Skin of body (tissue), 3 donors: ENCODE measurements at places on chromosomes 7 and 10.

DNA sequence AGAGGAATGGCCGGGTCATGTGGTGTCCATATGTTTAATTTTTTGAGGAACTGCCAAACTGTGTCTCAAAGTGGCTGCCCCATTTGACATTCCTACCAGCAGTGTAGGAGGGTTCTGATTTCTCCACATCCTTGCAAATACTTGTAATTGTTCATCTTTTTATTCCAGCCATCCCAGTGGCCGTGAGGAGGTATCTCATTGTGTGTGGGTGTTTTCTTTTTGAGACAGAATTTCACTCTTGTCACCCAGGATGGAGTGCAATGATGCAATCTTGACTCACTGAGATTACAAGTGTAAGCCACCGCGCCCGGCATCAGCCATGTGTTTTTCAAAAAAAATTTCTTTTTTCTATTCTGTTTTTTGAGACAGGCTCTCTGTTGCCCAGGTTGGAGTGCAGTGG, 38.7 kb upstream of the DLG5 start:
- DNase-seq: peak; percentile 75

DNA sequence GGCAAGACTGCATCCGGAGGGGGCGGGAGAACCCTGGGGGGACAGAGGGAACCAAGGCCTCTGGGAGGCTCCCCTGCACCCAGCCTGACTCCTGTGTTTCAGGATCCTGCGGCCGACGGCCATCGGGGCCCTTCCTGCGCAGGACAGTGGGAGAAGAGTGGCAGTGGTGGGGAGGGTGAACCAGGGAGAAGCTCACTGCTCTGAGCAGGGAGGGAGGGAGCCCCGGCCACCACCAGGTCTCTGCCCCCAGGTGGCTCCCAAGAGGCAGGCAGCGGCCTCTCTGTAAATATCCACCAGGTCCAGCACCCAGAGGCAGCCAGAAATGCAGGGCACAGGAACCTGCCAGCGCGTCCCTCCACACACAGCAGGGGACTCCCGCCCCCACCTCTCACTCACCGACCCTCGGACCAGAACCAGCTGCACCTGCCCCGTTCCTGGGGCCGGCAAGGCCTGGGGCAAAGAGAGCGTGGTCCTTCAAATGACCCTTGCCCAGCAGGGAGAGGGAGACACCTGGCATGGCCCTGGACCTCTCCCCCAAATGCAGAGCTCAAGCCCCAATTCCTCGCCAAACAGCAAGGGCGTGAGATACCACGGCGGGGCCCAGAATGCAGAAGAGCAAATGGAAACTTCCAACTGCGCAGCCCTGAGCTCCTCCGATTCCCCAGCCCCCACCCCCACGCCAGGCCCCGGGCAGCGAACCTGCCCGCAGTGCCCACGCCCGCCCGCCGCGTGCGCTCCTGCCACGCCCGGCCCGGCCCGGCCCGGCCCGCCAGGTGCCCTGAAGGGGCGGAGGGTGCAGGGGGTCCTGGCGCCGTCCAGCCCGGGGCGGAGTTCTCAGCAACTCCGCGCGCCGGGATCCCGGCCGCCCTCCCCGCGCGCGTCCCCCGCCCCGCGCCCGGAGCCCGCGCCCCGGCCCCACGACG, 805 bp downstream of the RASGEF1A start:
- DNase-seq: no peak

DNA sequence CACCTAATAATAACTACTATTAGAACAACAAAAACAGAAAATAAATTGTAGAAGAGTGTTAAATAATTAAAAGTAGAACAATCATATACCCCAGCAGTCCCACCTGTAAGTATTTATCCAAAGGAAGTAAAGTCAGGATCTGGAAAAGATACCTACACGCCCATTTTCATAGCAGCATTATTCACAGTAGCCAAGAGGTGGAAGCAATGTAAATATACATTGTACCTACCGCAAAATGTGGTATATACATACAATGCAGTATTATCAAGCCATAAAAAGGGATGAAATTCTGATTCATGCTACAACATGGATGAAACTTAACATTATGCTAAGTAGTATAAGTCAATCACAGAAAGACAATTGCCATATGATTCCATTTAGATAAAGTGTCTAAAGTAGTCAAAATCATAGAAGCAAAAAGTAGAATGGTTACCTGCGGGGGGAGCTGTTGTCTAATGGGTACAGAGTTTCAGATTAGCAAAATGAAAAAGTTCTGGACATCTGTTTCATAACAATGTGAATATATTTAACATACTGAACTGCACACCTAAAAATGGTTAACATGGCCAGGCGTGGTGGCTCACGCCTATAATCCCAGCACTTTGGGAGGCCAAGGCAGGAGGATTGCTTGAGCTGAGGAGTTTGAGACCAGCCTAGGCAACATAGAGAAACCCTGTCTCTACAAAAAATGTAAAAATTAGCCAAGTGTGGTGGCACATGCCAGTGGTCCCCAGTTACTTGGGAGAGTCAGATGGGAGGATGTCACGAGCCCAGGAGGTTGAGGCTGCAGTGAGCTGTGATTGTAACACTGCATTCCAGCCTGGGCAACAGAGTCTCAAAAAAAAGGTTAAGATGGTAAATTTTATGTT, 6.0 kb upstream of the TMED4 start:
- peak; percentile 36 for DNase-seq

DNA sequence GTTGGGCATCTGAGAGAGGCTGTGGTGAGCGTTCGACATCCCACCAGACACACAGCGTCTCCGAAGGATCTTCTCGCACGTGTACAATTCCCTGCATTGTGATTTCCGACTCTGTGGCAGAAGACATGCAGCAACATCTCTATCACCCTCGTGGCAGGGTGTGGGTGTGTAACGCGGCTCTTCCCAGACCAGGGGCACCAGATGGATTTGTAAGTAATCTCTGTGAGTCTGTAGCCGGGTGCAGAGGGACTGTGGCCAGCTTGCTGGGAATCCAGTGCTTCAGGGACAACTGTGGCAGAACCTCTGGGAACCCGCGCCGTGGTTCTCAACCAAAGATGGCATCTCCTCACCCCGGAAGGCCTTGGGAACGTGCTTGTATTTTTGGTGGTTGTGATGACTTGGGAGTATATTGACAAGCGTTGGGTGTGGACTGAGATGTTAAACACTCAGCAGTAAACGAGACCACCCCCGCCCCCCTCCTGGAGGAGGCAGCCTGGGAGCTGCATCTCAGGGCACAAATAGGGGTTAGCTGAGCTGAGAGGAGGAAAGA, 21.2 kb downstream of the FOXL3 start:
- DNase-seq: no peak

- DNase-seq: no peak
Measured at GRCh38 chr7:45980181-45980905, 59.3 kb upstream of the IGFBP3 start.

GRCh38 chr10:123997486-123998196, 95.8 kb downstream of the CHST15 start:
- no peak for DNase-seq

DNA sequence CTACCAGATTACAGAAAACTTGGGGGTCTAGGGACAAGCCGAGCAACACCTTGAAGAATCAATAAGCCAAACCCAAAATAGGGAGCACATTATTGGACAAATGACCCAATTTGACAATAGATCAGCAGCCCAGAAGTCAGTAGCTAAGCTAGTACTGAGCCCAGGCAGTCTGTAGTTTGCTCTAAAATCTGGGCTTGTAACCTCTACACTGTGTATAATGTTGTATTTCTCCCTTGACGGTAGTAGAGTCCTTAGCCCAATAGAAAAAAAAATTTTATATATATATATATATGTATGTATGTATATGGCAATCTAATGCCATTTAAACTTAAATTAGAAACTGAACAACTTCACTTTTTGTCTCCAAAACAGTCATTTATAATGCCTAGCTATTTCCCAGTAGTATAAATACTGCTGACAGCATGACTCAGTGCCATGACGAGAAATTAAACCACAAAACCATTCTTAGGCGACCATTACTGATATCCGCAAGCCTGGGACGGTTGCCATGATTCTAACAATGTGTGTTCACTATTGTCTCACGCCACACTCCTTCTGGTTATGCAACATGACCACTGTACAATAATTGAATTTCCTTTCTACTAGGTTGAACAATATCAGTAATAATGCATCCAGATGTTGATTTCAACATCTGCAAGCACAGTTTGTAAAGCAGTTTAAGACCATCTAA, 110.5 kb downstream of the IPMK start:
- DNase-seq: peak; percentile 36

GRCh38 chr7:11343818-11344413, 370.2 kb downstream of the PHF14 start:
- DNase-seq: peak; percentile 24

DNA sequence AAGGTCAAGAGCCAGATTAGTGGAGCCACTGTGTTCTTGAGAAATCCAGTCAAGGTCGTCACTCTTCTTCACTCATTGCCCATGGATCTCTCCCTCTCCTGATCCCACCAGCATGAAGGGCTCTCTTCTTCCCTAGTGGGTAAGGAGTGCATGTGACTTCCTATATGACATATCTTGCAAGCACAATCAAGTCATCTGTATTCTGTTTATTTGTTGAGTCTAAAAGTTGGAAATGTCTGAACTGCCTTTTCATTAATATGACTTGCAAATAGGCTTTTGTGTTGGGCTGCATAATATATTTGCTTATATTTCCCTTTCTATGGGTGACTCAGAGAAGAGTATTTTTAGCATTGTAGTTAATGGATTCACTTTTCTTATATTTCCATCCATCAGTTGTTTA, 313.7 kb upstream of the KMT2E start:
- DNase-seq: no peak

- no peak for DNase-seq
Measured at GRCh38 chr10:88530629-88531391, 52.3 kb downstream of the RNLS start.

GRCh38 chr10:35699848-35700486, 57.9 kb upstream of the FZD8 start:
- no peak for DNase-seq

- no peak for DNase-seq
Measured at GRCh38 chr7:134731616-134732015, 47.8 kb upstream of the CALD1 start.

- peak; percentile 55 for DNase-seq
Measured at GRCh38 chr10:78831461-78831860, 237.3 kb upstream of the ZMIZ1 start.

GRCh38 chr7:469563-469961, 50.1 kb downstream of the PDGFA start:
- DNase-seq: no peak

DNA sequence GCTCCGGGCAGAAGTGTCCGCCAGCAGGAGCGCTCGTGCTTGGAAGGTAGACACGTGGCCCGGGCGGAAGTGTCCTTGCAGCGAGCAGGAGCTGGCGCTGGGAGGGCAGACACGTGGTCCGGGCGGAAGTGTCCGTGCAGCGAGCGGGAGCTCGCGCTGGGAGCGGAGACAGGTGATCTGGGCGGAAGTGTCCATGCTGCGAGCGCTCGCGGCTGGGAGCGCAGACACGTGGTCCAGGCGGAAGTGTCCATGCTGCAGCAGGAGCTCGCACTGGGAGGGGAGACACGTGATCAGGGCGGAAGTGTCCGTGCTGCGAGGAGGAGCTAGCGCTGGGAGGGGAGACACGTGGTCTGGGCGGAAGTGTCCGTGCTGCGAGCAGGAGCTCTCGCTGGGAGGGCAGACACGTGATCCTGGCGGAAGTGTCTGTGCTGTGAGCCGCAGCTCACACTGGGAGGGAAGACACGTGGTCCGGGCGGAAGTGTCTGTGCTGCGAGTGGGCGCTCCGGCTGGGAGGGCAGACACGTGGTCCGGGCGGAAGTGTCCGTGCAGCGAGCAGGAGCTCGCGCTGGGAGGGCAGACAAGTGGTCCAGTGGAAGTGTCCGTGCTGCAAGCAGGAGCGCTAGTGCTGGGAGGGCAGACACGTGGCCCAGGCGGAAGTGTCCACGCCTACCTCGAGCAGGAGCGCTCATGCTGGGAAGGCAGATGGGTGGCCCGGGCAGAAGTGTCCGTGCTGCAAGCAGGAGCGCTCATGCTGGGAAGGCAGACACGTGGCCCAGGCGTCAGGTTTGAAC, 41.1 kb upstream of the PRKAR1B start:
- no peak for DNase-seq

GRCh38 chr10:12279281-12279680, 70.1 kb upstream of the CAMK1D start:
- no peak for DNase-seq

GRCh38 chr7:122027058-122027457, 117.0 kb downstream of the AASS start:
- DNase-seq: no peak

DNA sequence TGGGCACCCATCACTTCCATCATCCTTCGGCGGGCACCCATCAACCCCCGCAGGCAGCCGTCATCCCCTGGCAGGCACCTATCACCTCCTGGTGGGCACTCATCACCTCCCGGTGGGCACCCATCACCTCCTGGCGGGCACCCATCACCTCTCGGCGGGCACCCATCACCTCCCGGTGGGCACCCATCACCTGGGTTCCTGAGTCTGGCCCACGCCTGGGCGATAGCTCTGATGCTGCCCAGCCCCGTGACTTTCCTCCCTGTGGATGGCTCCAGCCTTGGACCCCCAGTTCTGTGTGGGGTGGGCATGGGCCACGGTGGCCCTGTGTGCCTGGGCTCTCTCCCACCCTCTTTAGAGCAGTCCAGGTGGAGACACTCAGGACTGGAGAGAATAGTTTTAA, 29.0 kb downstream of the PFKFB3 start:
- DNase-seq: no peak

DNA sequence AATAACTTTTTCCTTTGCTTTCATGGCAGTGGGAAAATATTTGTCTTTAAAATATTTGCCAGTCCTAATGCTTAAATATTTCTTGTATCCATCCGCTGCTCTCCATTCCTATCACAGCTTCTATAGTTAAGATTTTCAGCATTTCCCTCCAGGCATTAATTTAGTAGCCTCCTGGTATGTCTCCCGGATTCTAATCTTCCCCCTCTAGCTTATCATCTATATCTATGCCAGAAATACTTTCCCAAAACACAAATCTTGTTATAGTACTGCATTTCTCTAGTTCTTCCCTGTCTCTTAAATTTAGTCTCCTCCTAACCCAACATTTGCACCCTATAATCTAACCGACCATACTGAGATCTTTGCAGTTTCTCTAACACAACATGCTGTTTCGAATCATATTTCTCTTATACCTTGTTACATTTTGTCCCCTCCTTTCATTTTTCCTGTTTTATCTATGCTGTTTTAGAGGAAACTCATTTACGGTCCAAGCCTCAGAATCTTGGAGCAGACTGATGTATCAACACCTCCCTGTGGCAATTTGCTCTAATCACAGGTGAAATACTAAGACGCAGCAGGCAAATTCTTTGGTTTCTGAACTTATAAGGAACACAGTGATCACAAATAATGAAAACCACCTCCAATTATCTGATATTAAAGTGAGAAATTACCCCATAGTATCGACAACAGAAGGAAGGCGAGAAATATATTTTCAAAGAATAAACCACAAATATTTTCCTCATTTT, 10.3 kb downstream of the CNTNAP2 start:
- no peak for DNase-seq
